Activated T-cell treated with anti-CD3 and anti-CD28 coated beads, Interleukin-2, amount 50 U/mL, for 4 hours (primary cell): ENCODE measurements at places on chromosomes 1 and 21. TPM values are rescaled to one million over a fixed set of nuclear protein-coding genes. Genes with fewer than 3 reads are reported as not detected.

GRCh38 chr1:41155105-41155504, 87.0 kb downstream of the SCMH1 start:
- DNase-seq = no peak

GRCh38 chr1:39409055-39409816, 82.2 kb upstream of the BMP8A start:
- no peak for DNase-seq

Gene TMEM50A
- 92.9 TPM for total RNA-seq

DNA sequence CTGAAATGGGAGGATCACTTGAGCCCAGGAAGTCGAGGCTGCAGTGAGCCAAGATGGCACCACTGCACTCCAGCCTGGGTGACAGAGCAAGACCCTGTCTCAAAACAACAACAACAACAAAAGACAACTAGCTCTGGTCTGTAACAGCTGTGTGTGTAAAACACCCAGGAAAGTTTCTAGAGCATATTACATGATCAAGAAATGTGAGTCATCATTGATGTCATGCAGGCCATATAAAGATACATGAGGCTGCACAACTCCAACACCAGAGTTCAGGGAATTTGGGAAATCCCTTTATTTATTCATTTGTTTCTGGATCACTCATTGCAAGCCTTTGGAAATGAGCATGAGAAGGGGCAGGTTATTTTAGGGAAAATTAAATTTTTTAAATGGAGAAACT, 50.3 kb upstream of the CTPS1 start:
- DNase-seq = no peak

- DNase-seq = no peak
Observed at GRCh38 chr1:50667272-50667671, 244.0 kb upstream of the DMRTA2 start.

Gene MYOC
- not detected for total RNA-seq

DNA sequence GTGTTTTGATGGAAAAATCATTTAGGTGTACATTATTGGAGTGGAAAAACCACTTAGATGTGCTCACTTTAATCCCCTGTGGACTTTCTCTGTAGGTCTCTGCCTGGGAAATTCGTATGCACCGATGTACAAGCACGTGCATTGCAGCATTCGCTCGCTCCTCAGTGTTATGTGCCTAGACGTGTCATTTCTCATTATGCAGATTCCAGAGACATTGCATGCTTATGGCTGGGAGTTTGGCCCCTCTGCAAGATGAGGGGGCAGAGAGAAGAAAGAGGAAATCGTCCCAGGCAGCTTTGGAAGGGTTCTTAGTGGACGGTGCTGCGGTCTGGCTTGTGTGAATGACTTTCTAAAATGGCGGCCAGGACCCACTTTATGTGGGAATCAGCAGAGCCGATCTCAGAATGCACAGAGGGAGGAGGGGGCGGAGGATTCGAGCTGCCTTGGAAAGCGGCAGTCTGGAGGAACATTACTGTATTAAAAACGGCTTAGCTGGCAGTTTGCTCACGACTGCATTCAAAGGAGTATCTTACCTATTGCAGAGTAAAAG, 2.3 kb downstream of the SPEN start:
- peak; percentile 10 for DNase-seq

Gene ADGRL2
- 0.08 TPM for total RNA-seq

DNA sequence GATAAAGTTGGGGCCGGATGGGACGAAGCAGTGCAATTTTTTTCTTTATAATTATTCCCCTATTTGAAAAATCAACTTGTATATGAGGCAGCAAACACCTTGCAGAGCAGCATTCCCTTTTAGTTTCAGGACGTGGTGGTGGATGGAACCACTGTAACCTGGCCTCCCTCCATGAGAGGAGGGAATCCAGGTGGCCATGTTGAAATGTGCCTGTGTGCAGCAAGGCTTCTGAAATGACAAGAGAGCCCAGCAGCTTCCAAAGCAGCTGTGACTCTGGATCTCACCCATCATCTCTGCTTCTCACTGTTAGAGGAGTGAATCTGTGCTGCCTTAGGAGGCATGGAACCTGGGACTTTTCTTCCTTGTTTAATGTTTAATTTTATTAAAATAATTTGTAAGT, 42.3 kb downstream of the NFIA start:
- DNase-seq = no peak

- DNase-seq = no peak
Observed at GRCh38 chr1:204294357-204294756, 65.4 kb downstream of the PLEKHA6 start.

DNA sequence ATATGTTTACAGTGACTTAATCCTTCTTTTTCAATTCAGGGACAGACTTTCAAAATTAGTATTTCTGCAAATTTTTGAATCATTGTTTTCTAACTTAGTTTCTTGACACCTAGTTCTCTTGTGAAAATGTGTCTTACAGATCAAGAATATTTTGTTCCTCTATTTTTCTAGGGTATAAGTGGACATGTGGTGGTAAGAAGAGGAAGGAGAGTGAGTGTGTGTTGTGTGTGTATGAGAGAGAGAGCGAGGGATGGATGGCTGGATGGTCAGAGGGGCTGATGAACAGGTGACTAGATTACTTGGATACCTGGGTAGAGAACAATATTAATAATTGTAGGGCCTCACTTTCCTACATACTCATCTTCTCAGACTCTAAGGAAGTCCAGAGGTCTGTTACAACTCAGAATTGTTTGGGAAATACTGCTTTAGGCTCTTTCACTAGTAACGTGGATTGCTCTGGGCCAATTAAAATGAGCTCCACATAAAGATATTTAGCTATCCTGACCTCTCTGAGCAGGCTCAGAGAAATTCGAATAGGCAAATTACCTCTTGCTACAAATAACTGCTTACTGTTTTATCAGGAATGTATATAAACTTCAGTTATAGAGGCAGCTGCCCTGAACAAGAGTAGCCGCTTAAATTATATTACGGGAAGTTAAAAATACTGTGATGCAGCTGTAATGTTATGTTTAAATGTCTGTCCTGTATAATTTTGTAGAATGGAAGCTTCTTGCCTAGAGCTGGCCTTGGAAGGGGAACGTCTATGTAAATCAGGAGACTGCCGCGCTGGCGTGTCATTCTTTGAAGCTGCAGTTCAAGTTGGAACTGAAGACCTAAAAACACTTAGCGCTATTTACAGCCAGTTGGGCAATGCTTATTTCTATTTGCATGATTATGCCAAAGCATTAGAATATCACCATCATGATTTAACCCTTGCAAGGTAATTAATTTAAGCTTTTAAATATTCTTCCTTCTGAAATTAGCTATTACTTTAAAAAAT, 19.7 kb downstream of the GPSM2 start:
- DNase-seq = no peak

DNA sequence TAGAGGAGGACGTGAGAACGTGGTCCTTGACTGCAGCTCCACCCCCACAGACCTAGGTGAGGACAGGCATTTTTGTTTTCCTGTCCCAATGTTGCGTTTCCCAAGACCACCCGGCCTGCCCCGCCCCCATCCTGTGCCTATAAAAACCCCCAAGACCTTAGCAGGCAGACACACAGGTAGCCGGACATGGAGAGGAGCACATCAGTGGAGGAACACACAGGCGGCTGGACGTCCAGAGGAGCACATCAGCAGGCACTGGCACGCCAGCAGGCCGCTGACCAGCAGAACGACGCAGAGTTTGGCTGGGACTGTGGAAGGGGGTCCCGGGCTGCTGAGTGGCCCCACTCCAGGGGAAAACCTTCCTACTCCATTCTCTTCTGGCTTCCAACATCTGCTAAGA, 12.7 kb upstream of the HMGCL start:
- no peak for DNase-seq

DNA sequence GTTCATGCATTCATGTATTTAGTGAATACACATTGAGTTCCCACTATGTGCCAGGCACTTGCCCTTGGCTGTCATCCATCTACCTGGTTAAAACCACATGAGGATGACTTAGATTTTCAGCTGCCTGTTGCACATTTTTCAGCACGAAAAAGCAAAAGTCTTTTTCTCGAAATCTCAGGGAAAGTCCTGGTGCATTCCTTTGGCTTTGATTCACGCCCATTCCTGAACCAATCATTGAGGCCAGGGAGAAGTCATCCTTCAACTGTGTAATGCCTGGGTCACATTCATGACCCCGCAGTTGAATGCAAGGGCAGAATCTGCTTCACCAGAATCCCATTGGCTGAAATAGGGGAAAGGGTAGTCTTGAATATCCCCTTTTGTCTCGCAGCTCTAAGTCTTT, 84.4 kb downstream of the RNF220 start:
- no peak for DNase-seq

Gene RSPH1
- total RNA-seq = not detected

GRCh38 chr1:2520206-2520605, 6.2 kb downstream of the PANK4 start:
- no peak for DNase-seq

- DNase-seq = no peak
Observed at GRCh38 chr1:60277269-60277668, 203.7 kb upstream of the C1orf87 start.

DNA sequence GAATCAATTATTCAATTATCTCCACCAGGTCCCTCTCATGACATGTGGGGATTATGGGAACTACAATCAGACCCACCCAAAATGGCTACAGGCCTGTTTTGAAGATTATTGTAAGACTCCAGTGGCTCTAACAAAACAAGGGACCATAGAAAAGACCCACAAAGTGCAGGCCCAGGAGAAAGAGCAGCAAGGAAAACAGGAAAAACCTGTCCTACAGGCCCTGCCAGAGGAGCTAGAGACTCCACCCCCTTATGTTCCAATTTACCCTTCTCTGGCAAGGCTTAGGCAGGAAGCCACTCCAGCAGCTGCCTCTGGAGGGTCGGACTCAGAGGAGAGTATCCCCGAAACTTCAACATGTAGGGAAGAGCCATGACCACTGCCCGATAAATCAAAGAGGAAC, 96.5 kb downstream of the LIPI start:
- no peak for DNase-seq

DNA sequence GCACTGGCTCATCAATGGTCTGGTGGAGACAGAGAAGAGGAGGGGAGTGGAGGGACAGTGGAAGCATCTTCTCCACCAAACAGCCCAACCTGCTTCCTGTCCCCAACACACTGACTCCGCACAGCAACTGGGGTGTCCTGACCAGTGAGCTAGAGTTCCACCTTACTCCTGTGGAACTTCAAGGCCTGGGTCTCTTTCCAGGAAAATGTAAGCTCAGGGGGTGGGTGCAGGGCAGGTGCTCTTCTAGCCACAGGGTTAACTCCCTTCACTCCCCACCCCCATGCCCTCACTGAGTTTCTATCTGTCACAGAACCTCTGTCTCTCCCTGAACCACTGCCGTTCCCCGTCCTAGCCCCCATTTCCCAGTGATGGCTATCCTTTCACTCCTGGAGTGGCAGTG, 876 bp downstream of the MOB3C start:
- DNase-seq = no peak

Gene TRIM63
- total RNA-seq = not detected

DNA sequence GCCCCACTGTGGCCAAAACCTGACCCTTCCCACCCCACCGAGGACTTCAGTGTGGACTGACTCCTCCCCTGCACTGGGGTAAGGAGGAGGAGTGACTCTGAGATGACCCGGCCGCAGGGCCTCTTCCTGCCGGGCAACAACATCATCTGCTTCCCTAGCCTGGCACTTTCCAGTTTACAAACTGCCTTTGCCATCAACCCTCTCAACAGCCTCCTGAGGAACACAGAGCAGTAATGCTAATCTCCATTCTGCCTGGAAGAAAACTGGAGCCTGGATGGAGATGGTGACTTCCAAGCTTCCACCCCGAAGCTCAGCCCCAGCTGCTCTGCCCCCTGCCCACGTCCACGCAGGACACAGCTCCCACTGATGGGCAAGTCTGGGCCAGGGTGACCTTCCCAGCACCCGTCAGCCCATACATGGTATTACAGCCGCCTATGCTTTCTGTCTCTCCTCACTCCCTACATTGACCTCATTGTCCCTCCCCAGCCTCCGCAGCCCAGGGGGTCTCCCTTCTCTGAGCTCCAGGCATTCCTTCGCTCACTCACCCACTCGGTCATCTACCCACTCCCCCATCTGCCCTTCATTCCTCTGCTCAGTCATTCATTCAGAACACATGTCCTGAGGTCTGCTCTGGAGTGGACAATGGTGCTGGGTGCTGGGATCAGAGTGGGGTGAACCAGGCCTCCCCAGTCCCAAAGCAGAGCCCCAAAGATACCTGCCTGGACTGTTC, 34.2 kb downstream of the RAP1GAP start:
- DNase-seq = no peak

- no peak for DNase-seq
Observed at GRCh38 chr1:231882790-231883189, 256.2 kb downstream of the DISC1 start.

Gene SAMSN1
- 54.0 TPM for total RNA-seq
